HAP-1 (cell line): ENCODE measurements at places on chromosomes 5 and 9.

DNA sequence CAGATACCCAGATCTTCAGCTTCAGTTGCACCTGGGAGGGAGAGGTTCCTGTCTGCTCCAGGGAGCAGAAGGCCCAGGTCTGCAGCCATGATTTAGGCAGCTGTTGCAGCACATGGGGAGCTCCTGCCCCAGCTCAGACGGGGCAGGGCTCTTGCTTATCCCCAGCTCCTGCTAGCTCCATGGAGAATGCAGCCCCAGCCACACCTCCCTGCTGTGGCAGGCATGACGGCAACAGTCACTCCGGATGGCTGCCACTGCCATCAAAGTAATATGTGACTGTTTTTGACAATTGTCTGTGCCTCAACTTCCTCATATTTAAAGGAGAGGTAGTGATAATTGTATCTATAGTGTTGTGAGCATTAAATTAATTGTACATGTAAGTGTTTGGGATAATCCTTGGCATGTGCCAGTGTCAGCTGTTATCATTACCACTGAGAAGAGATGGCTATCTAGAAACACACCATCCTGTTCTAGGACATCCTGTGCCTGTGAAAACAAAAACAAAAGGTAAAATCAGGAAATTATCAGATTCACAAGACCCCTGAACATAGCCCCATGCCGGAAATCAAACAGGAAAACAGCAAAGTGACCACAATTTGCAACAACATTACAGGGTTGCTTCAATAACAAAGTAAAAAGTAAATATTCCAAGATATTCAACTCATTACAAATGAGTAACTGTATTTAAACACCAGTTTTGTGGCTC is 1048.8 kb upstream of the ACO1 start:
- no peak for DNase-seq

GRCh38 chr5:172683645-172684471 is 42.8 kb downstream of the NEURL1B start:
- no peak for DNase-seq

DNA sequence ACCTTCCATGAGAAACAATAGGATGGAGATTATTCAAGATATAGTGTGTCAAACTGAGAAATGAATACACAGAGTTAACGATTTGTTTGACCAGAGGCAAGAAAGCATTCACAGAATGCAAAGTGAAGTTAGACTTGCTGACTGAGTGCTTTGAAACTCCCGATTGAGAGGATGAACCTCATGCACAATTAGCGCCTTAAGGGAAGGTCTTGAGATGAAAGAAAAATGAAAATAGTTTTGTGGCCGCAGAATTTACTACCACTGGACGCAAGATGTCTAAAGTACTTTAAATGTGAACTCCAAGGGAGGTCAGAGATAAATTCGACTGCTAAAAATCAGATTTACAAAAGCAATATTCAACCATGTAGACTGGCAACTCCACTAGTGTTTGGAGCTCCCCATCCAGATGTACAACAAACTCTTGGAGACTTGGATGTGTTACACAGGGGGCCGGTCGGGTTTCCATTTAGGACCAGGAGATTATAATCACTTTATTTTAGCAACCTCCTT is 707 bp upstream of the RIMOC1 start:
- DNase-seq = no peak

GRCh38 chr9:86531971-86532640 is 177.9 kb upstream of the TUT7 start:
- DNase-seq = no peak

GRCh38 chr5:178509491-178510057 is 80.6 kb downstream of the COL23A1 start:
- DNase-seq = no peak

DNA sequence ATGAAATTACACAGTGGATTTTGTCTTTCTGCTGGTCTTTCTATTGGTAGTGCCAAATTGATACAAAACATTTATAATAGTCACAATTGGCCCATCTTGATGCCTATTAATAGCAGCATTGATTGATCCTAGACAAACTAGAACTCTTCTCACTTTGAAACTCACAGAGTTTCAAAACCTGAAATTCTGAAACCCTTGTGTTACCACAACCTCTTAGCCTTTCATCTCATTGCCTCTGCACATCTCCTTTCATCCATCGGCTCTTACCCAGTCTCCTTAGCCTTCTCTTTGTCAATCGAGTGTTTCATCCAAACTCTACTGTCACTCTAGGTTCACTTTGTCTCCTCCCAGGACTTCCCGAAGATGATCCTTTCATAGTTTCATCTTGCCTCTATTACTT is 22.1 kb downstream of the PLPPR1 start:
- DNase-seq = no peak

GRCh38 chr5:83551821-83552220 is 80.3 kb downstream of the VCAN start:
- DNase-seq = no peak

- no peak for DNase-seq
Measured at GRCh38 chr5:6096101-6096500, 282.2 kb downstream of the MED10 start.
